Stimulated activated CD4-positive, alpha-beta T cell treated with anti-CD3 and anti-CD28 coated beads, Interleukin-1b, Interleukin-23, amount 100 ng/mL, for 1 hour (primary cell): ENCODE measurements at places on chromosomes 6 and 20.

- DNase-seq, result no peak
Observed at GRCh38 chr6:6826961-6827360, 238.4 kb downstream of the LY86 start.

GRCh38 chr20:9978397-9979004, 56.3 kb upstream of the ANKEF1 start:
- DNase-seq, result no peak

GRCh38 chr6:53327017-53327395, 21.7 kb downstream of the ELOVL5 start:
- DNase-seq, result no peak

- no peak for DNase-seq
Observed at GRCh38 chr6:91600561-91600960, 1013.7 kb upstream of the MAP3K7 start.

DNA sequence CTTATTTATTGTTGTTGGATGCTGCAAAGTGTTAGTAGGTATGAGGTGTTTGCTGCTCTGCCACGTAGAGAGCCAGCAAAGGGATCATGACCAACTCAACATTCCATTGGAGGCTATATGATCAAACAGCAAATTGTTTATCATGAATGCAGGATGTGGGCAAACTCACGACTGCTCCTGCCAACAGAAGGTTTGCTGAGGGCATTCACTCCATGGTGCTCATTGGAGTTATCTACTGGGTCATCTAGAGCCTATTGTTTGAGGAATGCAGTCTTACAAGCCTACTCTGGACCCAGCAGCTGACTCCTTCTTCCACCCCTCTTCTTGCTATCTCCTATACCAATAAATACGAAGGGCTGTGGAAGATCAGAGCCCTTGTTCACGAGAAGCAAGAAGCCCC, 12.1 kb downstream of the MICB start:
- no peak for DNase-seq

DNA sequence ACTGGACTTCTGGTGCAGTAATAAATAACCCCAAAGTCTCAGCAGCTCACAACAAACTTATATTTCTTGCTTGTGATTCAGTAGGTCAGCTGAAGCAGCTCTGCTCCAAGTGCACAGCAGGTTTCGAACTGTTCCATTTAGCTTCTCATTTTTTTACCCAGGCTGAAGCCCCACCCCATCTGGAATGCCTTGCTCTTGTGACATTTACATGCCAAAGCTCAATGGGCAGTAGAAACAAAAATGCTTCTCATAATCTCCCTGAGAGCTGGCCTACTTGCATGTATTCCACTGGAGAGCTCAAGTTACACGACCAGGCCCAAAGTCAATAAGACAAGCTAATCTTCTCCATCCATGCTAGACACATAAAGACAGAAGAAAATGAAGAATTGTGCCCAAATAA, 165.2 kb downstream of the HAO1 start:
- DNase-seq, result no peak

DNA sequence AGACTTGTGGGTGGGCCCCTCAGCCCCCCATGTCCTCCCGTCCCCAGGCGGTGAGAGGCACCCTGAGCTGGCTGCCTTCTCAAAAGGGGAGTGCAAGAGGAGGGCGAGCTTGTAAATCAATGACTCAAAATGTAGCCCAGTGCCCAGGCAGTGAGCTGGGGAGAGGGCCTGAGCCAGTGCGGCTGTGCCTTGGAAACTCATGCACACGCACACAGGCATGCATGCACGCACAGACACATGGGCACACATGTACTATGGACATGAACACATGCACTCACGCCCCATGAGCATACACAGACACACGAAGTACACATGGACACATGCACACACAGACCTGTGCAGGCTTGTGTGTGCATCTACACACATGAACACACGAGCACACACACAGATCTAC, 133.5 kb downstream of the TAF4 start:
- no peak for DNase-seq

DNA sequence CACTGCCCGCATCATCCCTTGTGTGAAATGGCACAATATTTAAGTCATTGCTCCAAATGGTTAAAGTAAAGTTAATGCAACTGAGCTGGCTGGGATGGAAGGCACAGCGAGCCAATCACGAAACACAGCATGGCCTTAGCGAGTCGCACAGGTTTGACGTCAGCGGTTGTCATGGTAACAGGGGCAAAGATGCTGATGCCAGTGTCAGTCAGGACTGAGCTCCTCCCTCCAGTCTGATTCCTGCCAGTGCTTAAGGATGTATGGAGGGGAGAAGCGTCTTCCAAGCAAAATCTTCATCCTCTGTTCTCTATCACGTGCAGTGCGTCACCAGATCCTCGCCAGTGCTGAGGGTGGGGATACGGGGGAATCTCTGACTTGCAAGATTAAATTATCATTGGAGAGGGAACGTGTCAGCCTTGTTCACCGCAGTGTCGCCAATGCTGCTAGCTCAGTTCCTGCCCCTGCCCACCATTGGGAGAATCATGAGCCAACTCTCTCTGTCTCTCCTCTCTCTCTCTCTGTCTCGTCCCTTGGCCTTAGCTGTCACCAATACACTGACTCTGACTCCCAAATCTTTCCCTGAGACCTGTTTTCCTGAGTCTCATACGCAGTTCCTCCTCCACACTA, 24.5 kb downstream of the TSPYL4 start:
- DNase-seq, result no peak

- no peak for DNase-seq
Observed at GRCh38 chr6:135811170-135811569, 40.3 kb upstream of the PDE7B start.

GRCh38 chr6:50720623-50721022, 7.3 kb downstream of the TFAP2D start:
- no peak for DNase-seq

DNA sequence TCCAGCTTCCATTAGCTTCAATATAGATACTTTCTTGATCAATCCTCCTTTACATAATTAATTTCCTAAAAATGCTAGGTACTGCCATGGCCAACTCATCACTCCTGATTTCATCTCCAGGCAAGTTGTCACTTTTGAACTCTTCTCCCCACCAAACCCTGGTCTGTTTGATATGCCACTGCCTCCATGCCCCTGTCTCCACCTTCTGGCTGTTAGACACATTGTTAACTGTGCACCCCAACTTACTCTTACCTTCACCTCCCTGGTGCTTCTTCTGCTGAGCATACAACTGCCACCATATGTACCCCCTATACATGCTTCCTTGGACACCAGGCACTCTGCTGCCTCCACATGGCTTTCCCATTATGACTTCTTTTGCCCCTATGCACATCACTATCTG, 21.9 kb upstream of the AIG1 start:
- no peak for DNase-seq

- DNase-seq, result no peak
Observed at GRCh38 chr20:3896853-3897583, 7.8 kb downstream of the PANK2 start.
